HuH-7.5 (cell line): ENCODE measurements at places on chromosomes 3 and 15.

DNA sequence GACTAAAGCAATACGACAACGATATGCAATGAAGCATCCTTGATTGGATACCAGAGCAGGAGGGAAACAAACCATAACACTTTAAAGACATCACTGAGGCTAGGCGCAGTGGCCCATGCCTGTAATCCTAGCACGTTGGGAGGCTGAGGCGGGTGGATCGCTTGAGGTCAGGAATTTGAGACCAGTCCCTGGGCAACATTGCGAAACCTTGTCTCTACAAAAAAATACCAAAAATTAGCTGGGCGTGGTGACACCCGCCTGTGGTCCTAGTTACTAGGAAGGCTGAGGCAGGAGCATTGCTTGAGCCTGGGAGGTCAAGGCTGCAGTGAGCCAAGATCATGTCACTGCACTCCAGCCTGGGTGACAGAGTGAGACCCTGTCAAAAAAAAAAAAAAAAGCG lies 33.9 kb upstream of the BHLHE40 start:
- no peak for DNase-seq

DNA sequence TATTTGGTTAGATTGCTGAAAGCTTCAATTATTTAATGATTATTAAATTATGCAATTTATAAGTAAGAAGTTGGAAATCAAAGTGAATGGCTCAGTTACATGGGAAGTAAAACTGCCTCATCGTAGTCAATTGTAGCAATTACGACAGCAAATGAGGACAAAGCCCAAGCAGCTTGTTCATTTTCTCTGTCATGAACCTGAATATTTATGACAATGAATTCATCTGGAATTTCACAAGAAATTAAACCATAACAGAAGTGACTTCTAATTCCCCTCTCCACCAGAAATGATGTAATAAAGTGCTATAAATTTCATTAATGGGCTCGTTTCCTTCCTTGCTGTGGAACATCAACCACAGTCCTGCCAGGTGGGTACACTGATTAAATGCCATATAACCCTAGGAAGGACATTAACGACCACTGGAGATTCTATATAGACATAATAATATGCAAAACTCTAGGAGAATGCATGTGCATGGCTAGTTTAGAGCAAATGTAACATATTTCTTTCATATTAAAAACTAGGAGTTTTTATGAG lies 273.8 kb upstream of the DCBLD2 start:
- DNase-seq, result no peak

DNA sequence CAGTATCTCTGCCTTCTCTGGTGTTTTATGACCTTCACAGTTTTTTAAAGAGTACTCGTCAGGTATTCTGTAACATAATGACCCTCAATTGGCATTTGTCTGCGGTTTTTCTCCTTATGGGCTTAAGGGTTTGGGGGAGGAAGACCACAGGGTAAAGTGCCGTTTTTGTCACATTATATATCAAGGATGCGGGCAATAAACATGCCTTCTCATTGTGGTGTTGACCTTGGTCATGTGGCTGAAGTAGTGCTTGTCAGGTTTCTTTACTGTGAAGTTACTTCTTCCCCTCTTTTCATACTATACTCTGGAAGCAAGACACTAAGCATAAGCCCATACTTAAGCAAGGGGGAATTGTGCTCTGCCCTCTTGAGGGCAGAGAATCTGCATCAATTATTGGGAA lies 16.6 kb downstream of the CAPN3 start:
- no peak for DNase-seq

DNA sequence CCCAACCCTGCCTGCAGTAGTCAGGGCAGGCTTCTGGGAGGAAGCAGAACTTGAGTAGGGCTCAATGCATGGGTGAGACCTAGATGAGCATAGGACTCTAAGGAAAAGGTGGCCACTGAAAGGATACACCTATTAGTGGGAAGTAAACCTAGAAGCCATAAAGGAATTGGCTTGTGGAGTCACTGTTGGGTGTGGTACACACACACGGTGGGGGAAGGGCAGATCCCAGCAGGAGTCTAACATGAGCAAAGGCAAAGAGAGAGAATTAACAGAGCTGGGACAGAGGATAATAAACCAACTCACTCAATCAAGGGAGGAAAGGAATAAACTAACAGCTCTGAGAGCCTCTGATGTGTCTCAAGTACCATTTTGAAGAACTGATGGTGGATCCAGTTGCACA lies 23.1 kb downstream of the DAPK2 start:
- DNase-seq, result no peak

- no peak for DNase-seq
Measured at GRCh38 chr3:73499787-73500186, 125.0 kb downstream of the PDZRN3 start.

- DNase-seq, result no peak
Measured at GRCh38 chr3:53495146-53495519, 722 bp downstream of the CACNA1D start.

GRCh38 chr3:129758785-129759320 lies 134.7 kb downstream of the TMCC1 start:
- no peak for DNase-seq

DNA sequence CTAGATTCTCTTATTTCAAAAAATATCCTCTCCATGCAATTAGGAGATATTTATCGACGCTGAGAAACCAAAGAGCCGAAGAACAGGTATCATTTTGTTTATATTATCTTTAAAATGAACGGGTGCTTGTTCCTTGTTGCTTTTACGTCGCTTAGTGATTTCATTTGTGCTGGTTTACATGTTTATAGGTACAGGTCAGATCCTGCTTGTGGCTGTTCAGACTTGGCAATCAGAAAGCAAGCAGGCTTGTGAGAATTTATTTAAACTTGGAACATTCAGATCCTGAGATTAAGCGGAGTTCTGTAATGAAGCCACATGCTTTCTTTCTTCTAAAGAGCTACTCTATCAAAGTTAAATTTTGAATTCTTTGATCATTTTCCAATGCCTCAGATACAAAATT lies 43.0 kb upstream of the ATP2C1 start:
- DNase-seq, result no peak

DNA sequence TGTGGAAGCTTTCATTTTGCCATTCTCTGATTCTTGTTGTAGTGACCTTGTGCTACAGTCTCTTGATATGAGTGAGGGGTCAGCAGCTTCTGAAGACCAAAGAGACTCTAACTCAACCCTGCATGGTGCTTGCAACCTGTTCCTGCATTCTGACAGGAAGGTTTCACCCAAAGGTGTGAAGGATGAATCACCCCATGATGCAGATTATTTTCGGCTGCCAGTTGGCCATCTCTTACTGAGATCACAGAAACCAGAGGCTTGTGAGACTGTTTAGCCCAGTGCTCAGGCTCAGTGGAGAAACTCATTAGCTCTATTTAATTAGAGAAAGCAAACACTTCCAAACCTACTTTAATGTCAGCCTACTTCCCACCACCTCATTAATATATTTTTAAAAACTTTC lies 29.2 kb upstream of the TPRG1 start:
- DNase-seq, result no peak

DNA sequence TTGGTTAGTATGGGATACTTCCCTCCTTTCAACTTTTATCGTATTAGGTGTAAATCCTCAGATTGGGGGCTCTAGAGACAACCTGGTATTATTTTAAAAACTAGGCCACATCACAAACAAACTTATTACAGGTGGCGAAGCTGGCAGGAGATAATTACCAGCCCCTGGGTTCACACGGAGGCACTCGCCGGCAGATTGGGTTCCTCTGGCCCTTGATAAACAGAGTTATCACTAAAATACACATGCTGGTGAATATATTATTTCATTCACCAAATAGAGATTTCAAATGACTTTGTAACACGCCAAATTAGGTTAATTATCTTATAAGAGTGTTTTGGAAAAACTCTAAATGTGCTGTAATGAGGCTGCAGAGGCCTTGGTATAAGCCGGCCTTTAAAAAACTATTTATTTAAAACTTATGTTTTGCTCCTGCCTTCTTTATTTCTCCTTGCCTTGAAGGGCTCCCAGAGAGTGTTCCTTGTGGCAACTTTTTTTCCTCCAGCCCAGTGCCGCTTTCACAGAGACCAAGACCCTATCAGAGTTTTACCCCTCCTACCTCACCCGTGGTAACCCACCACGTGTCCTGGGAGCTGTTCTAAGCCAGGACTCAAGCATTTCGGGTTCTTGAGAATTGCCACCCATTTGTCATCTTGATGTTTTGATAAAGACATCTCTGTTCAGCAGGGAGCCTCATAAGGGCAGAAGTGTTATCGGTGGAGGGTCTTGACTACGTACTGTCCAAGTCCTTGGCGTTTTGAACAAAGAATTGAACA lies 468.6 kb upstream of the CFAP20DC start:
- DNase-seq, result no peak

GRCh38 chr3:116905794-116906193 lies 196.2 kb downstream of the TUSC7 start:
- DNase-seq, result no peak

- DNase-seq, result no peak
Measured at GRCh38 chr3:114361391-114361790, 67.6 kb downstream of the TIGIT start.

DNA sequence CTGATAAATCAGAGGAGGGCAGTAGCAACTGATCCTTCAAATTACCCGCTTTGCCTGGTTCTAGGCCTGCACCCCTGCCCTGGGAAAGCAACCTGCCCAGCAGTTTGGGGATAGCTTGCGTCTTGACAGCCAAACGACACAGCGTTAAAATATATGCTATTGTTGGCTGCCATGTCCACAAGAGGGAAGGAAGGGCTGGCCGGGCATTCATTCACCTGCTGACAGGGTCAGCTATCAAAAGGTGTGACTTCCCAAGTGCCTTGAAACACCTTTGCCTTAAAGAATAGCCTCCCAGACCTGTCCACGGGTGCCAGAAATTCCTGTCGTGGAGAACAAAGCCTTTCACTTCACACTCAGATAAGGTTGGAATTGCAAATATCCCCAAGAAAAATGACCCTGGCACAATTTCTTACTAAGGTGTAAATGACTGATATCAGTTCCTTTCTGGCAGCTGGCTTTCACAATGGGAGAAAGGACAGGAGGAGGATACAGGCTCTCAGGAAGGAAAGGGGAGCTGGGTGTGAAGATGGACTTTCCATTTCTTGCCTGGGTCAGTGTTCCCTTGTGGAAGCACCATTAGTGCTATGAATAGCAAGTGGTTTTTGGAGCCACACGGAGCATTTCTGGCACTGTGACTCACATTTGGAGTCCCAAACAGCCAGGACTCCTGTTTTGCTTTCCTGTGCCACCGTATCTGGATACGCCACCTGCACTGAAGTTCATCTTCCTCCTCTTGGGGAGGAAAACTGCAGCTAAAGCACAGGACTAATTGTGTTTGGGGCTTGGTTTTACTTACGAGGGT lies 19.2 kb downstream of the ALDH1A3 start:
- DNase-seq, result no peak

DNA sequence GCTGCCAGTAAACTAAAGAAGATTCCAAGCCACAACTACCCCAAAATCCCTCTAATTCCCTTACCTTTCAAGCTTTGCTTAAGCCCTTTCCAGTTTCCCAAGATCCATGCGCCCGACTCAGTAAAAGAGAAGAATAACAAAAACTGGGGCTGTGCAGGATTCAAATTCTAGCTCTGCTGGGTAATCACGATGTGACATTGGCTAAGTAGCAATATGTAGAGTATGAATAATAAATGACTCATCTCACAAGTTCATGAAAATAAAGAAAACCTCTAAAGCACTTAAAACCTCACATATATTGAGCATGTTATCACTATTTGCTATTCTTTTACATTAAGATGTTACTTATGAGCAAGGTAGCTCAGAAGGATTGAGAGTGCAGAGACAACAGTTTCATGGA lies 522.2 kb upstream of the ZNF717 start:
- DNase-seq, result no peak

DNA sequence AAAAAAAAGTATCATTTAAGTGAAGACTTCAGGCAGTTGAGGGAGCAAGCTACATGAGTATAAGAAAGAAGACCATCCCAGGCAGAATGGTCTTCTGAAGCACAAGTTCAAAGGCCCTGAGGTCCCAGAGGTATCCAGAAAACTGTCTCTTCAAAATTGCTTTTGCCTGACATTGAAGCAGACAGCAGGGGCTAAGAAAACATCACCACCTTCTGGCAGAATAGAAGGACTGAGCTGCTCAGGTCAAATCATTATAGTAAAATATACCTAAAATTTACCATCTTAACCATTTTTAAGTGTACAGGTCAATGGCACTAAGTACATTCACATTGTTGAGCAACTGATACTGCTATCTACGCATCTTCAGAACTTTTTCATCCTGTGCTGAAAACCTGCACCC lies 16.4 kb downstream of the GPR160 start:
- no peak for DNase-seq

DNA sequence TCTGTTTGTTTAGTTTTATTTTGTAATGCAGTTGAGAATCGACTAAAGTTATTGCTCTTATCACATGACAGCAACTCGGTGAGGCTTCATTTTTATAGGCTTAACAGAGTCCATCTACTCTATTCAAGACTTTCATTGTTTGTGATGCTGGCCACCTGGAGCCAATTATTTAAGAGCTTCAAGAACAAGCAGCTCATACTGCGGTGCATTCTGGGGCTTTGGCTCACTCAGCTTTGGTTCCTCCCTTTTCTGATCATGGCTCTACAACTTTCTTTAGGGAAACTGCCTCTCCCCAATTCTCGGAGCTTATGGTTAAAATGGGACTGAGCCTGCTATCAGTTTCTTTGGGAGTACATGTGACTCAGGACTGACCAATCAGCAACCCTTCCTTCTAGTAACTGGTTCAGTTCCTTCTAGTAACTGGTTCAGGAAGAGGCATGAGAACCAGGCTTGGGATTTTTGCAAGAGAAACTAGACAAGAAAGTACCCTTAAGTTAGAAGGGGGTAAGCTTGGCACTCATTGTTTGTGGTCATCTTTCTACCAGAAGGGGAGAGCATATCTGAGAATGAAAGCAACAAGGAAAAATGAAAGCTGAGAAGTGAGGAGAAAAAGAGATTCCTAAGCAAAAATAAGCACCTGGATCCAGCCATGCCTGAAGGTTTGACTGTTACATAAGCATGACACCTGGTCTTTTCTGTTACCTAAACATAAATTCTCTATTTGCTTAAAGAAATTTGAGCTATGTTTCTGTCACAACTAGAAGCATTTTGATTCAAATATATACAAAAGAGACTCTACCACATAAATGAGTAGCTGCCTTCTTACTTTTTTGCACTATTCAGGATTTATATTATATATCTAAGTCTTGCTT lies 24.1 kb upstream of the ARHGEF3 start:
- no peak for DNase-seq

GRCh38 chr3:30353711-30354467 lies 252.5 kb upstream of the TGFBR2 start:
- DNase-seq, result no peak
